ENCODE measurements at places on chromosomes 11 and 22.

GRCh38 chr22:50031189-50032091 is 18.9 kb upstream of the IL17REL start:
- DNase-seq = no peak

GRCh38 chr11:443542-444199 is 1.9 kb upstream of the ANO9 start:
- no peak for DNase-seq

- no peak for DNase-seq
Measured at GRCh38 chr11:80843266-80843974, 1402.6 kb upstream of the TENM4 start.

- DNase-seq = no peak
Measured at GRCh38 chr11:11370255-11370961, 17.4 kb upstream of the CSNK2A3 start.

GRCh38 chr22:39384750-39385480 is 14.7 kb upstream of the TAB1 start:
- no peak for DNase-seq

DNA sequence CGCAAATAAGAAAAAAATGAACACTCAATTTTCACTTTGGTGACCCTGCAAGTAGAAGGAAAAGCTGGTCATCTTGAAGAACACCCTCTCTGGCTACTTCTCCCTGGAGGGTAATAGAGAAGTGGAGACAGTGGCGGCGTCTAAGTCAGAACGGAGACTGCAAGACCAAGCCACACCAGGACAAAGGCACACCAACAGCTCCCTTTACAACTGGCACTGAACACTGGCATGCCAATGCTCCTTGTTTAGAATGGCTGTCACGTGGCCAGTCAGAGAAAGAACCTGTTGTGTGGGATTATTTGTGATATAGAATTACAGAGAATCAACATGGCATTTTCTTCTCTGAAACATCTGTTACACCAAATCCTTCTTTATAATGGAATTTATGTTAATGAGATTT is 61.3 kb upstream of the YPEL1 start:
- DNase-seq = no peak

- DNase-seq = no peak
Measured at GRCh38 chr11:95322539-95322938, 91.5 kb upstream of the SESN3 start.

DNA sequence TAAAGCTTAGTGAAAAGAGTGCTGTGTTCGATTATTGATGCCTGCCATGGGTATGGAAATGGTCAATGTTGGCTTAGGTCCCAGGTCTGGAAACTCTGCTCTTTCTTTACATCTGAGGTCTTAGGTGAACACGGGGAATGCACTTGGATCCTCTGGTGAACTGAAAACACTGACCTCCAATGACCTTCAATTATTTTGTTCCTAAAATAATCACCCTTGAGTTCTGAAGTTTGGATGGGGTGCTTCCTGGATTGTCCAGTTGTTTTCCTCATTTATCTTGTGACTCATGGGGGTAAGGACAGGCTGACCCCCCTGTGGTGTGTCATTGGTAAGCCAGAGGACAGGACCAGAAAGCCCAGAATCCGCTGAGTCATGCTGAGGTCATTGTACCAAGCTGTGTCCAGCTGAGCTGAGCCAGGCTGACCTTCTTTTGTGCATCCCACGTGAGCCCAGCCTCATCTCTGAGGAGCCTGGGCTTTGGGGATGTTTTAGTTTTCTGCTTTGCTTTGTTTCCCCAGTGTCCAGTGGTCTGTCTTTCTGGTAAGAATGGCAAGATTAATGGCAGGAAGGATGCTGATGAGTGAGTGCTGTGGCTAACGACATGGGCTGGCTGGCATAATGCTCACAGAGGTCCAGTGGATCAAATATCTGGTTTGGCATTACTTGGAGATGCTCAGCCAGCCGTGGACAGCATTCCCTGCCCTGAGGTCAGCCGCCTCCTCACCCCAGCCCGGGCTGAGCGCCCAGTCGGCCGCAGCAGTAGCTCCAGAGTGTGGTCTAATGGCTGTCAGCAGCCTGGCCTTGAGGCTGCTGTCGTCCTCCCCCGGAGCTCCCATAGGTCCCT is 35.6 kb downstream of the AMPD3 start:
- DNase-seq = no peak

DNA sequence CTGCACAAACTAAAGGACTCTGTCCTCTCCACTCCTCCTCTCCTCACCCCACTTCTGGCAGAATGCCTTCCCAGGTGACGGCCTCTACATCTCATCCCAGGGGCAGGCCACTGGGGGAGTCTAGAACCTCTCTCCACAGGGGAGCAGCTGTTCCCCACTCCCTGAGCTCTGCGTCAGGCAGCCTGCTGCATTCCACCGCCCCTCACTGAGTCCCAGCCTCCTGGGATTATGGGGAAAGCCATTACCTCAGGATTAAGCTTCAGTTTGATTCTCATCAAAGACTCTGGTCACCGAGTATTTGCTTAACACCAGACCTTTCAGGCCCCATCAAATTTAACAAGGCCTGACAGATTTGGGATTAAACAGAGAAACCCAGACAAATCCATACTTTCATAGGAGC is 405.9 kb downstream of the NXPE2 start:
- no peak for DNase-seq

GRCh38 chr11:117423046-117423575 is 95.5 kb downstream of the CEP164 start:
- no peak for DNase-seq

DNA sequence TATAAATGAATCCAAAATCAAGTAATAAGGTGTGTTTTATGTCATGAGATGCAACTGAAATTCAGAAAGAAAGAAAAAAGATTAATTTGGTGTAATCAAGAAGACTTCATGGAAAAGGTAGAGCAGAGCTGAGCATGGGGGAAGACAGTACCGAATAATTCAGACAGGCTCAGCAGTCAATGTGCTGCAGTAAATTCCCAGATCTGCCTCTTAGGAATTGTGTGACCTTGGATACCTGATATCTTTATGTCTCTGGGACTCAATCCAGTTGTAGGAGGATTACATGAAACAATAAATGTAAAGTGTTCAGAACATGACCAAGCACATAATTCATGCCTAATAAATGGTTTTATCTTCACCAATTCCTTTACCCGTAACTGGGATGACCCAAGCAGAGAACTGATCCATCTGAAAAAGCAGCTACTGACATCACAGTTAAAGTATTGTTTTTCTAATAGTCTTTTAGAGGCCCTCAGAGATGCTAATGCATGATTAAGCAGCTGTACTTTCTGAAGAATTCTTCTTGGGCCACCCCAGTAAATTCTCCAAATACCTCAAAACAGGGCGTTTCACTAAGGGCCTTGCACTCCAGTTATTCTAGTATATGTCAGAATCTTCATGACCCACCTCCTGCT is 7.8 kb downstream of the MS4A12 start:
- no peak for DNase-seq

- DNase-seq = peak; percentile 92
Measured at GRCh38 chr11:72112143-72112977, at the start of gene ANAPC15. Gene ANAPC15, minus strand, starts transcription at chr11:72112695. Its CDS starts 1,419 bp downstream, at chr11:72111276.

- DNase-seq = no peak
Measured at GRCh38 chr22:41822317-41823057, 10.4 kb upstream of the SREBF2 start.

GRCh38 chr22:30891443-30891755 is 77.2 kb downstream of the MORC2 start:
- no peak for DNase-seq

- no peak for DNase-seq
Measured at GRCh38 chr22:45531441-45532234, 29.0 kb downstream of the FBLN1 start.

GRCh38 chr11:108944471-108945178 is 279.8 kb downstream of the DDX10 start:
- DNase-seq = no peak

- no peak for DNase-seq
Measured at GRCh38 chr11:2399488-2400068, 972 bp upstream of the TSSC4 start.

GRCh38 chr11:103109818-103110388 is 677 bp downstream of the DYNC2H1 start:
- no peak for DNase-seq

GRCh38 chr11:2259466-2259830 is 10.9 kb downstream of the ASCL2 start:
- no peak for DNase-seq

- no peak for DNase-seq
Measured at GRCh38 chr11:57434640-57435546, 8.0 kb upstream of the SLC43A3 start.

GRCh38 chr11:100220801-100221200 is 466.3 kb upstream of the ARHGAP42 start:
- no peak for DNase-seq

- no peak for DNase-seq
Measured at GRCh38 chr11:68003846-68004550, at the start of gene UNC93B1. Gene UNC93B1, minus strand, starts transcription at chr11:68004097. Its CDS starts 54 bp downstream, at chr11:68004043.

DNA sequence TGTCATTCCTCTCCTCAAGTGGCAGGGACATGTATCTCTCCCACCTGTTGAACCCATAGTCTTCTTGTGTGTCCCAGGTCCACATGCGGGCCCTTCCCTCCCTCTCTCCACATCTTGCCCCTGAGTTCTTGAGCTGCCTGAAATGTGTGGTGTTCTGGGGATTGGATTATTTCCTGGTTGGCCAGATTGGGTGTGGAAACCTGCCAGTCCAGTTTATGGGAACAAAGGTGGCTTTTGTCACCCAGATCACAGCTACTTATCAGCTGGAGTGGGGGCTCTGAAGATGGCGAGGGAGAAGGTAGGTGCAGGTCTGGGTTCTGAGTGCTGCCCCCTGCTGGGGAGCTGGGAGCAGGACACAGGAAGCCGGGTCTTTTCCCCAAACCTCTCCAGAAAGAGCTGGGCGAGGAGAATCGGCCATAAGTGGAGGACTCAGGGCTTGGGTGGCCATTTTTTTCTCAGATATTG is 14.2 kb downstream of the DTX4 start:
- peak; percentile 72 for DNase-seq

- DNase-seq = no peak
Measured at GRCh38 chr22:27194096-27194748, 536.8 kb downstream of the MIAT start.

DNA sequence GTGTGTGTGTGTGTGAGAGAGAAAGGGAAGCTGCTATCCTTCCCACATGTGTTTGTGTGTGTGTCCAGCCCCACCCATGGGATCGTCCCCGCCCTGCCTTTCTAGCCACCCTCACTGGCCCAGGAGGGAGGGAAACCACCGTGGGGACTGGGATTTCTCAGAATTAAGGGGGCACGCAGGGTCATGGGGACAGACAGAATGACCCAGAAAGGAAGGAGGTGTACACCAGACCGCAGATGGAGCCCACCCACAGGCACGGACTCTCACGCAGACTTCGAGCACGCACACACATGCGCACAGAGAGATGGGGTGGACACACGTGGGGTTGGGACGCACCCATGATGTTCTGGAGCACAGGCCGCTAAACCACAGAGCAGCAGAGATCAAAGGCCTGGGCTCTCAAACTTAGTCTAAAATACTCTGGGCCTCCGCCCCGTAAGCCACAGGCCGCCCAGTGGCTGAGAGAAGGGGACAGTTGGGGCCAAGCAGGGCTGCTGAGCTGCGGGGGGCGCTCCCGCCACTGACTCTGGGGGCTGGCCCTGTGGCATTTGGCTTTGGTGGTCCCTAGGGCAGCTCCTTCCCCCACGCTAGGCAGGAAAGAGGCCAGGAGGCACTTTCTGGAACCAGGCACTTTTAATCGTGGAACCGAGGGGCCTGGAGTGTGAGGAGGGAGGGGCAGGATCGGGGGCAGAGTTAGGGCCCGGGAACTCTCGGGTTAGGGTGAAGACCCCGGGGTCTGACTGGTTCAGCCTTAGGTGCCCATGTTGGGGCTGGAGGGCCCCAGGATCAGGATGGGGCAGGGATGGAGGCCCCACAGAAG is 1.5 kb downstream of the IFITM5 start:
- no peak for DNase-seq

- peak; percentile 19 for DNase-seq
Measured at GRCh38 chr22:47175151-47176025, 412.9 kb downstream of the TBC1D22A start.

- no peak for DNase-seq
Measured at GRCh38 chr11:66747480-66747879, 18.5 kb upstream of the SPTBN2 start.

GRCh38 chr11:45333001-45333971 is 47.1 kb upstream of the SYT13 start:
- no peak for DNase-seq

GRCh38 chr11:70568035-70568813 is 169.9 kb downstream of the CTTN start:
- DNase-seq = no peak

- no peak for DNase-seq
Measured at GRCh38 chr11:107263844-107264563, 193.6 kb downstream of the CWF19L2 start.

DNA sequence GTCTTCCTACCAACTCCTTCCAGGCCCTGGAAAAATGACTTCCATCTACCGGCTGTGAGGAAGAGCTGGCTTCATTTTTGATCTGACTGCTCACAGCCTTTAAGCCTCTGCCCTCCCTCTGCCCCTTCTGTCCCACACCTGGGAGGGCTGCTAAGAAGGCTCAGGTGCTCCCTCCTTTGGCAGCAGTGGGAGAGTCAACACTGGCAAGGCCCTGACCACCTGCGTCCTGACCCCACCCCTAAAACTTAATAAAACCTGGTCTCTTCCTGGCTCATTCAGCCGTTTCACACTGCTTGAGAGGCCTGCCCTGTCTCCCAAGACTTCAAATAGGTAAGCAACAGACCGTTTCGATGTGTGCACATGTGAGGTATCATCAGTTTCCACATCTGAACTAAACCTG is 52.1 kb upstream of the NFRKB start:
- no peak for DNase-seq

- DNase-seq = no peak
Measured at GRCh38 chr11:44611088-44611487, 45.6 kb downstream of the CD82 start.

- no peak for DNase-seq
Measured at GRCh38 chr11:44837661-44838060, 110.9 kb downstream of the TSPAN18 start.

DNA sequence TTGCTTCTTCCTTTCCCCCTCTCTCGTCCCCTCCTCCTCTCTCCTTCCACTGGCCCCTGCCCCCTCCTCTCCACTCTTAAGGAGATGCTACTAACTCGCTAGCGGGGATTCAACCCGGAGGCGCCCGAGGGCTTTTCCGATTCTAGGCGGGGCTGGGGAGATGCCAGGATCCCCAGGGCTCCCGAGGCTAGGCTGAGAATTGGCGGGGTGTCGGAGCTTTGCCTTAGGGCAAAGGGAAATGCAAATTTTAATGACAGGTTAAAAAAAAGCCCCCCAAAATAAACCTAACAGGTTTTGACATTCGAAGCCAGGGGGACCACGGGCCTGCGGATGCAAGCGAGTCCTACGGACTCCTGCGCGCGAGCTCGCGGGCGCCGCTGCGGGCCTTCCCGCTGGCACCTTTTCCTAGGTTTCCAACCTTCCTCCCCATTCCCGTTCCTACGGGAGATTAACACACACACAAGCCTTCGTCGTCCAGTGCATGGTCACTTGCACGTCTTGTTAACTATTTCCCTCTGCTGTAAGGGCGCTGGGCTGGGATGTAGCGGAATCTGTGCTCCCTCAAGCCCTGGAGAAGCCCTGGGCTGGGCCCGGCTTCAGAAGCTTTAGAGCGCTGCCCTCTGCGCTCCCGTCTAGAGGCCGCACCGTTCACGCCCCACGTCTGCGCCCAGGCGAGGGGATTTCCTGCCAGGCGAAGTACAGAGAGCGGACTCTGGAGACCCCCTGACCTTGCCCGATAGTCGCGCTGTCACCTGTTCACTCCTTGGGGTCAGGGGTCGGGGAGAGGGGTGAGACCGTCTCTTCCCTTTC is 729 bp upstream of the ALX4 start:
- DNase-seq = no peak
